ENCODE measurements at places on chromosomes 3 and 15. TPM values are rescaled to one million over a fixed set of nuclear protein-coding genes. Genes with fewer than 3 reads are reported as not detected.

DNA sequence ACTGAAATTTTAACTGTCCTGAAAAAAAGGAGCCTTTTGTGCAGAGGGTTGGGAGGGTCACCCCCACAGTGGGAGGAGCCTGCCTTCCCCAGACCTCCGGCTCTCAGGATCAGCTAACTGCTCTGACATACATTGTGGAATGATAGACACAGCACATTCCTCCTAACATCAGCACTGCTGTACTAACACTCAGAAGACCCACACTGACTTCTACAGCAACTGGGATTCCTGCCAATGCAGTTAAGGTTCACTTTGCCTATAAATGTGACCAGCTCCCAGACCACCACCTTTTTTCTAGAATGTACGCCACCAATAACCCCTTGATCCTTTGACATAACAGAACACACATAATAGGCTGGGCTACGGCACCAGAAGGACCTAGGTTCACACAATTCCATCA is 3.2 kb downstream of the CPEB1 start:
- no peaks in the 10 kb centered on the region for H3K36me3 ChIP-seq
- no peak for DNase-seq
- H3K27ac ChIP-seq = no peak overlapping the region
- peaks cover 1% of the 10 kb centered on the region for H3K4me1 ChIP-seq

DNA sequence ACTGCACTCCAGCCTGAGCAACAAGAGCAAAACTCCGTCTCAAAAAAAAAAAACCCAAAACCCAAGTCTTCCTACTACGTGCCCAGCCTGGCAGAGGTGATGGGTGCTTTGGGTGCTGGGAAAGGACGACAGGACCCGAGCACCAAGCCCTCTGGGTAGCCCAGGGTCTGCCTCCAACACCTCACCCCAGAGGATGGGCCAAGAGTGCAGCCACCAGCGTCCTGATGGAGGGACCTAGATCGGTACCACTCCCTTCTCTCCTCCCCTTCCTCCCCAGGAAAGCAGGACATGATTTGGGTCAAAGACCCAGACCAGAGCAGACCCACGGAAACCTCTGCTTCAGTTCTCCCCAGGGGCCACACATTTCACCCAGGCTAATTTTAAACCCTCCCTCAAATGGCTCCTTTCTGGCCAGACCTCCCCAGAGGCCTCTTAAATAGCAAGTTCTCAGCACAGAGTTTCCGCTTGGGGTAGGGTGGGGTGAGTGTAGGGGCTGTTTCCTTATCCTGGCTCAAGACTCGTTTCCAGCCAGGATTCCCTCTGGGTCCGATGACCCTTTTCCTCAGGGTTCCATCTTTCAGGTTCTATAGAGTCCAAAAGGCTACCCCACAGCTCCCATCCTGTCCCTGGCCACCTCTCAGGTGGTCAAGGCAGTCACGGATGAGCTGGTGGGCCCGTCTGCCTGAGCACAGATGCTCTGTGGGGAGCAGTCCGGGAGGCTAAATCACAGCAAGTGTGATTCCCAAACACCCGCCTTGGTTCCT is 20.5 kb downstream of the RBPMS2 start:
- peaks cover 11% of the 10 kb centered on the region for H3K27me3 ChIP-seq
- no peak overlapping the region for H3K4me3 ChIP-seq
- no peaks in the 10 kb centered on the region for H3K4me1 ChIP-seq
- no peak for DNase-seq
- no peak overlapping the region for H3K27ac ChIP-seq
- no peaks in the 10 kb centered on the region for H3K36me3 ChIP-seq

GRCh38 chr3:28124882-28125281 is 116.5 kb upstream of the CMC1 start:
- no peak overlapping the region for H3K27ac ChIP-seq
- no peaks in the 10 kb centered on the region for H3K4me1 ChIP-seq
- H3K36me3 ChIP-seq = no peaks in the 10 kb centered on the region
- no peak overlapping the region for H3K4me3 ChIP-seq
- DNase-seq = no peak

- H3K4me3 ChIP-seq = peak within 1 kb of the TSS; percentile 91
- H3K27me3 ChIP-seq = peaks cover 2% of the 10 kb centered on the region
- peaks cover 15% of the 10 kb centered on the region for H3K36me3 ChIP-seq
- H3K27ac ChIP-seq = peak within 1 kb of the TSS; percentile 97
- H3K4me1 ChIP-seq = peaks cover 57% of the 10 kb centered on the region
- DNase-seq = peak; percentile 92
Observed at GRCh38 chr15:94230883-94231722, at the start of gene MCTP2. Gene MCTP2, plus strand, starts transcription at chr15:94231561. Its CDS starts 66,705 bp downstream, at chr15:94298266.

The RPL39L gene
- 18.8 TPM for total RNA-seq

DNA sequence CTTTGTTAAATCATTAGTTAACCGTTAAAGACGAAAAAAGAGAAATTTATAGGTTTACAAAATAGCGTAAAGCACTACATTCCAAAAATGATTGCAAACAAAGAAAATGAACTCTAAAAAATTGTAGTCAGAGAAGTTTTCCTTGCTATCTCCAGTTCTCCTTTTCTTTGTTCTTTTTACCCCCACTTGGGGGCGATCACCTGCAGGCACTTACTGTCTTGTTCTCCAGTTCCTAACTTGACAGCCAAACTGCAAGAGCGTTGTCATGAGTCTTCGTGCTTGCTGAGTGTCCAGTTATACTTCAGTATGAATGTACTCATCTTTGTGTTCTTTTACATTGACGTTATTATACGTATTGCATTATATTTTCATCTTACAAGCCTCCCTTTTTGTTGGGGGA is 54.5 kb downstream of the CHD2 start:
- no peak for DNase-seq
- H3K4me1 ChIP-seq = peaks cover 19% of the 10 kb centered on the region
- no peak overlapping the region for H3K4me3 ChIP-seq

The ITPKA gene
- total RNA-seq = 0.25 TPM

DNA sequence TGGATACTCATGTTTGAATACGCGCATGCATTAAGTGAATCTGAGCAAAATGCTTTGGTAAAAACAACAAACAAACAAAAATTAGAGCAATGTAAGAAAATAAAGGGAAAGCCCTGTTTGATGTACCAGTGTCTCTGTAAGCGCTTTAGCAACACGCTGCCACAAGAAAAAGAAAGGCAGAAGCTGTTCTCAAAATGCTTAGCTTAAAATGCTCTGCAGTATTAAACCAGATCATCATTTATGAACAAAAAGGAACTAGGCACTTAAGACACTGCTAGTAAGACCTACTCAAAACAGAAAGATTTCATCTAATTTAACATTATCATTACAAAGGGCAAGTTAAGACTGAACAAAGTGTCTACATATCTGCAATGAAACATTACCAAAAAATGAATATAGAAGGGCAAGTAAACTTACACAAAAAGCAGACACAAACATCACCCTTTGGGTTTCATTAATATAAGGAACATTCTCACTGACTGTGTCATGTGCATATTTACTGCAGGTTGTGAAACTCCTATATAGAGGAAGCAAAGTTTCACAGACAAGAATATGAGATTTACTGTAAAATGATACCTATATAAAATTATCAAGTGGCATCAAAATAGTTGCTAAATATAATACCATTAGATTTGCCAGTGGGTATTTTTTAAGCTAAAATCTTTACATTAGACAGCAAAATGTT is 102.1 kb downstream of the FBXL22 start:
- H3K4me1 ChIP-seq = peaks cover 2% of the 10 kb centered on the region
- no peak overlapping the region for H3K4me3 ChIP-seq
- H3K36me3 ChIP-seq = peaks cover 28% of the 10 kb centered on the region
- no peak for DNase-seq

GRCh38 chr15:98669638-98670037 is 21.3 kb downstream of the IGF1R start:
- no peak for DNase-seq
- no peak overlapping the region for H3K27ac ChIP-seq
- no peaks in the 10 kb centered on the region for H3K36me3 ChIP-seq
- no peaks in the 10 kb centered on the region for H3K27me3 ChIP-seq

DNA sequence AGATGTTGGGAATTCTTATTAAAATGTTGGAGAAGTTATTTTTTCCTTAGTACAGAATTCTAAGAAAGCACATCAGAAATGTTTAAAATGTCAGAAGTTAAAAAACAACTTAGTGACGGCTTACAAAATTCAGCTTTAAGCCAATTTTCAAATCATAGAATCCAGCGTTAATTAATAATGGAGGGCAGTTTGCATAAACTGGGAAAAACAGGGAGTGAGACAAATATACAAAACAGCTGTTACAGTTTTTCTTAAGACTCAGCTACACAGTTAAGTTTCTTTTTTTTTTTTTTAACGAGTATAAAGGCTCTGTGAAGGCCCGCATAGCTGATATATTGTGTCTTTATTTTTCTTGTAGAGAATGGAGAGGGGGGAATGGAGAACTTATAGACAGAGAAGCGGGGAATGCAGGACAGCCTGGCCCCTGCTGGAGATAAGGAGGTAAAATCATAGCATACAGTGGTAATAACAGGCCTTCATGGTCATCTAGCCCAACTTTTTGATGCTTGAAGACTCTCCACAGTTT is 164.4 kb downstream of the BBX start:
- peaks cover 16% of the 10 kb centered on the region for H3K4me1 ChIP-seq
- H3K4me3 ChIP-seq = no peak overlapping the region
- no peak for DNase-seq
- H3K27me3 ChIP-seq = no peaks in the 10 kb centered on the region

The CNTN4 gene
- total RNA-seq = not detected

- DNase-seq = no peak
- no peaks in the 10 kb centered on the region for H3K36me3 ChIP-seq
- peaks cover 3% of the 10 kb centered on the region for H3K4me1 ChIP-seq
Observed at GRCh38 chr3:129979905-129980304, 5.4 kb downstream of the TRH start.

The TLR9 gene
- 2.0 TPM for total RNA-seq

DNA sequence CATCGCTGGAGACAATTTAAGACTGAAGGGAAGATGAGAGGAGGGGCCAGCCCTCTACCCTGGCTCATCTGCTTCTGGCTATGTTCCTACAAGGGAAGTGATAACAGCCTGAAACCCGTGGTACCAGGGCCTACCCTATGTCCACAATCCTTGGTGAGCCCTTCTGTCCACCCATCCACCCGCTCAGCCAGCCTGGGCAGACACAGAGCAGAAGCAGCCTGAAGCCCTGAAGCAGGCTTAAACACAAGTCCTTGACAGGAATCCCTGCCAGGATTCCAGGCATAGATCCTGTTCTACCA is 15.4 kb downstream of the CLK3 start:
- no peak overlapping the region for H3K4me3 ChIP-seq
- no peak for DNase-seq
- no peaks in the 10 kb centered on the region for H3K27me3 ChIP-seq
- H3K36me3 ChIP-seq = peaks cover 26% of the 10 kb centered on the region

GRCh38 chr15:82919231-82919886 is 33.2 kb downstream of the HOMER2 start:
- H3K4me1 ChIP-seq = no peaks in the 10 kb centered on the region
- H3K36me3 ChIP-seq = no peaks in the 10 kb centered on the region
- H3K27me3 ChIP-seq = peaks cover 4% of the 10 kb centered on the region
- no peak overlapping the region for H3K4me3 ChIP-seq

GRCh38 chr3:52372822-52373504 is 56.8 kb downstream of the DNAH1 start:
- H3K4me1 ChIP-seq = peaks cover 2% of the 10 kb centered on the region
- no peaks in the 10 kb centered on the region for H3K27me3 ChIP-seq
- H3K36me3 ChIP-seq = peaks cover 5% of the 10 kb centered on the region
- no peak overlapping the region for H3K27ac ChIP-seq
- DNase-seq = no peak
- H3K4me3 ChIP-seq = no peak overlapping the region

DNA sequence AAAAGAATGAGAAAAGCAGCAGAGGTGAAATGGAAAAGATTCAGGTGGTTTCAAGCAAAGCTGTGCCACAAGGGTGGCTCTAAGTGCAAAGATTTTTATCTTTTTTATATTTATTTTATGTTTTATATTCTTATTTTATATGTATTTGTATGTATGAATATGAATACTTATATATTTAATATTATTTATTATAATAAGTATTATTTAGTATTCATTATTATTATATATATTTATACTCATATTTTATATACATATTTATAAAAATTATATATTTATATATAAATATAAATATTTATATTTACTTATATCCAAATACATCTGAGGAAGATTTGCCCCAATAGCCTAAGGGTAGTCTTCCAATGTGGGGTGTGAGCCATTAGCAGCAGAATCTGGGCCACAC is 1002.0 kb downstream of the CADM2 start:
- no peak for DNase-seq
- H3K4me1 ChIP-seq = no peaks in the 10 kb centered on the region

GRCh38 chr3:128679338-128679737 is 28.7 kb upstream of the RPN1 start:
- H3K27me3 ChIP-seq = peaks cover 6% of the 10 kb centered on the region
- H3K4me3 ChIP-seq = no peak overlapping the region
- peaks cover 2% of the 10 kb centered on the region for H3K36me3 ChIP-seq
- H3K27ac ChIP-seq = no peak overlapping the region
- H3K4me1 ChIP-seq = peaks cover 11% of the 10 kb centered on the region

DNA sequence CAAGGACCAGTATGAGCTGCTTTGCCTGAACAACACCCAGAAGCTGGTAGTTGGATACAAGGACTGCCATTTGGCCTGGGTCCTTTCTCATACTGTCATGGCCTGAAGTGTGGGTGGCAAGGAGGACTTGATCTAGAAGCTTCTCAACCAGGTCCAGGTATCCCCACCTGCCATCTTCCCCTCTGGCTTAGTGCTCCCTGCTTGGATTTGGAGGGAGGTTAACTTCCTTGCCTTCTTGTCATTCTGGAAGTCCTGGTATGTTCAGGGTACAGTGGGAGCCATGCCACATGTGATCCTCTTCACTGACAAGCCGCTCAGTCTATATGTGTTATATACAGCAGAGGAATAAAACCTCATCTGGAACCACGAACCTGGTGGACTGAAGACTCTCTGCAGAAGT is 37.7 kb upstream of the TOPBP1 start:
- no peaks in the 10 kb centered on the region for H3K36me3 ChIP-seq
- H3K4me3 ChIP-seq = no peak overlapping the region
- DNase-seq = no peak
- H3K27me3 ChIP-seq = peaks cover 9% of the 10 kb centered on the region
- no peaks in the 10 kb centered on the region for H3K4me1 ChIP-seq

DNA sequence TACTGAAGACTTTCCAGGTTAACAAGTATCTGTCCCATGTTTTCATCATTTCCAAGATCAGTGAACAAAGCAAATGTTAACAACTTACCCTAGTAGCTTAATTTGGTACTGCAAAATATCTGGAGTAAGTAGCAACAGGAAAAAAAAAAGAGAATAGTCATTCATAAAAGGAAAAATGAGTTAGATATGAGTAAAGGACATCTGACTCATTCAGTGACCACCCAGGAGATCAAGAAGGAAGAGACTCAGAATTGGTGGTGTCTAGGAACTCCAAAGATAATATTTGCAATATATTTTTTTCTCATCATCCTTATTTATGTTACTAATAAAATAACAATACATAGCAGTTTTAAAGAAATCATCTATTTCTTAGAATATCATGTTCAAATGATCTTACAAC is 253.8 kb upstream of the COL8A1 start:
- no peak for DNase-seq
- H3K4me1 ChIP-seq = no peaks in the 10 kb centered on the region
- H3K36me3 ChIP-seq = no peaks in the 10 kb centered on the region
- H3K27ac ChIP-seq = no peak overlapping the region
- H3K4me3 ChIP-seq = no peak overlapping the region

The NR1I2 gene
- total RNA-seq = 0.28 TPM

- H3K27me3 ChIP-seq = no peaks in the 10 kb centered on the region
- H3K4me3 ChIP-seq = no peak overlapping the region
- H3K4me1 ChIP-seq = no peaks in the 10 kb centered on the region
Observed at GRCh38 chr3:167861649-167862048, 126.1 kb downstream of the SERPINI1 start.

GRCh38 chr3:87997298-87997697 is 61.5 kb downstream of the CGGBP1 start:
- H3K27me3 ChIP-seq = peaks cover 14% of the 10 kb centered on the region
- H3K4me1 ChIP-seq = peaks cover 20% of the 10 kb centered on the region
- peak overlapping the region; percentile 61 for H3K4me3 ChIP-seq
- H3K36me3 ChIP-seq = no peaks in the 10 kb centered on the region
- DNase-seq = peak; percentile 41

All from activated naive CD8-positive, alpha-beta T cell treated with anti-CD3 and anti-CD28 coated beads, Interleukin-2, amount 10 ng/mL, durations not matched to agents 7 days and 5 days (primary cell).